K562 (cell line): ENCODE measurements at places on chromosomes 3 and 15. TPM values are rescaled to one million over a fixed set of nuclear protein-coding genes. Genes with fewer than 3 reads are reported as not detected.

Gene DISP2
- 0.74 and 0.89 TPM in 2 replicates for total RNA-seq

Gene MOBP
- total RNA-seq = 0.13 and 0.33 TPM in 2 replicates

Gene P2RY1
- 23.1 and 24.3 TPM in 2 replicates for total RNA-seq

Gene SAXO2
- total RNA-seq = 5.7 and 8.2 TPM in 2 replicates

Gene C3orf22
- total RNA-seq = not detected in 2 replicates

Gene CAND2
- total RNA-seq = 14.2 and 14.9 TPM in 2 replicates

Gene KNG1
- 0.07 and 0.09 TPM in 2 replicates for total RNA-seq

Gene CCR2
- total RNA-seq = not detected in 2 replicates

Gene DAZL
- not detected in 2 replicates for total RNA-seq

Gene CCR5
- not detected in 2 replicates for total RNA-seq

Gene TMCO5A
- not detected in 2 replicates for total RNA-seq

Gene TRH
- total RNA-seq = not detected in 2 replicates

Gene SAMD7
- not detected in 2 replicates for total RNA-seq

Gene ALDH1L1
- total RNA-seq = 0.60 and 1.5 TPM in 2 replicates

Gene AMOTL2
- 0.31 and 0.54 TPM in 2 replicates for total RNA-seq

Gene KLHDC8B
- 32.9 and 34.1 TPM in 2 replicates for total RNA-seq

Gene CHRNA3
- not detected in 2 replicates for total RNA-seq

Gene MYO5C
- total RNA-seq = 0.24 and 0.45 TPM in 2 replicates

Gene DUOX2
- 0.02 and 0.36 TPM in 2 replicates for total RNA-seq
